ENCODE measurements at places on chromosomes 3 and 15.

GRCh38 chr3:22886439-22887068 lies 316.6 kb upstream of the UBE2E2 start:
- DNase-seq: no peak

GRCh38 chr3:165256554-165257065 lies 60.4 kb upstream of the SLITRK3 start:
- DNase-seq: no peak

- DNase-seq: peak; percentile 89
Observed at GRCh38 chr3:43632269-43632733, 10.5 kb upstream of the ANO10 start.

DNA sequence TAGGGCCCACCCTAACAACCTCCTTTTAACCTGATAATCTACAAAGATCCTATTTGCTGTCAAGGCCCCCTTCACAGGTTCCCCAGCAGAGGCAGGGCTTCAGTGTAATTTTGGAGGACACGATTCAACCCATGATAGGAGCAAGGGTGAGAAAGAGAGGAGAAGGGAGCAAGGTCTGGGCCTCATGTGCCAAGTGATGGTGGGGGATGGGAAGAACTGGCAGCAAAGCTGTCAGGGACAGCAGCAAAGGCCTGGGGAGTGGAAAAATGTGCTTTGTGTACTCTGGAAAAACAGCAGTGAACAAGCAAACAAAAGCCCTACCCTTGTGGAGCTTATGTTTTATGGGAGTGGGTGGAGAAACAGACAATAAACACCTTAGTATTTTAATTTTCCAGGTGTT lies 2.7 kb upstream of the GALNT15 start:
- DNase-seq: no peak

DNA sequence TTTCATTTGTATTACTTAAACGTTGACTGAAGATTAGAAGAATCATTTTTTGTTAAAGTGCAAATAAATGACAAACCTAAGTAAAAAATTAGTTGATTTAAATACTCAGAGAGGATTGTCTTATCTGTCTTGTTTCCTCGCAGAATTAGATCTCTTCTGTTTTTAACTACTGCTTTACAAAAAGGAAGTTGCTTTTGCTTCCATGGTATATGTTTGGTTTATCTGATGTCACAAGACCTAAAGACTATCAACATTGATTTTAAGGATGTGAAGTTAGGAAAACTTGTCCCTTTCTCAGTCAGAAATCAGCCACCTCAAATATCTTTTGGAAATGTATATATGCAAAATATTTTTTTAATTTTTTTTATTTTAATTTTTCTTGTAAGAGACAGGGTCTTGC lies 28.7 kb downstream of the GPR171 start:
- DNase-seq: no peak

DNA sequence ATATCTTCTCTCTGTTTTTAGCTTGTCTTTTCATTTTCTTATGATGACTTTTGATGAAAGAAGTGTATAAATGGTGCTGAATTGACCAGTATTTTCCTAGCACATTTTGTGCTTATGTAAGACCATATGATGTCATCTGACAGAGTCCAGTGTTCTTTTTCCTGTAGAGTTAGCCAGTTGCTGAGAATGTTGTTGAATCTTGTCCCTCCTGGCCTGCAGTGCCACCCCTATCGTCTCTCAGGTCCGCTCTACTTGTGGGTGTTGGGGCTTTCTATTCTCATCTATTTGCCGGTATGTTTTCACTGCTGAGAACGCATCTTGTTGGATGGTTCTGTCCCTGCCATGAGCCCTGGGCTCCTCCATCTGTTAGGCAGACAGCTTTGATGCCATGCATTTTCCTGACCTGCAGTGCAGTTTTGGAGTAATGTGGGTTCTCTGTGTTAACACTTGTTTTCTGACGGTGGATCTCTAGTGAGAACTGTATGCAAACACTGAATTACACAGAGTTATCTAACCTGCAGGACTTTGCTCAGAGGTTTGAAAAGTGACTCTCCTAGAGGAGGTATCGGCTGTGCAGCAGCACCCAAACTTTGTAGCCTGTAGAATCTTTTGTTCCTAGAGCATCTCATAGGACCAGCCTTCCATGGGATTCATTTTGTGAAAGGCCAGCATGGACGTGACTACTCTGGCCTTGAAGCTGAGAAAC lies 44.6 kb downstream of the SLC6A20 start:
- no peak for DNase-seq

DNA sequence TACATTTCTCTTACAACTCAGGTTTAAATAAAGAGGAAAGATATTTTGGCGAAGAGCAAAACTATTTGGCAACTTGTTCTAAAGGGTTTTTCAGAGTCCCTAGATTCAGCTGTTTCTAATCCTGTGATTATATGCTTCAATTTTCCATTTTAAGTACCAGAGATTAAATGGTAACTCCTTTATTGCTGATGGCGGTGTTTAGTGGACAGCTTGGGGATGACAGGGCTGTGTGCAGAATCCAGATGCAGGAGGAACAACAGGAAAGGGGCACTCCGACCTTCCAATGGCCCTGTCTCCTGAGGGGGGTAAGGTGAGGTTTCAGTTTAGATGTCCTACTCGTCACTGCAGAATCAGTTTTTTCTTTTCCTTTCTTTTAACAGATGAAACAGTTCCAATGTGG lies 405.0 kb downstream of the PDCD6IP start:
- DNase-seq: no peak

GRCh38 chr3:142857056-142857455 lies 31.8 kb downstream of the PCOLCE2 start:
- peak; percentile 48 for DNase-seq
